ENCODE measurements at places on chromosomes 6 and 20. TPM values are rescaled to one million over a fixed set of nuclear protein-coding genes. Genes with fewer than 3 reads are reported as not detected.

Gene TCF21
- 0.20 TPM for total RNA-seq

DNA sequence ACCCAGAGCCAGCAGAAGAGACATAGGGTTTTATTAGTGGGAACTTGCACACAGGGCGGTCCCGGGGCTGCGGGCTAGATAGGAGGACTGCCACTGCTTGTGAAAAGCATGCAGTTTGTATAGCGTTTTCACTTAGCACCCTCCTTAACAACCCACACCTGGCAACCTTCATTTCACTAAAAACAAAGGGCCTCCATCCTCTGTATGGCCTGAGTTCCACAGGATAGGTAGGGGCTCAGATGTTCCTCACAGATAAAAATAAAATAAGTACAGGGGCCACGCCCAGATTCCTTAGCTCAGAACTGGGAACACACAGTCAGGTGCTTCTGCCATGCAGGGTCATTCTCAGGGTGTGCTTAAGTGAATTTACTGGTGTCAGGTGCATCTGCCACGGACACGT lies 39.8 kb downstream of the GPR6 start:
- DNase-seq = no peak

Gene WFDC10B
- total RNA-seq = not detected

- DNase-seq = no peak
Measured at GRCh38 chr6:166848979-166849748, 107.2 kb downstream of the RNASET2 start.
